Activated CD4-positive, CD25-positive, alpha-beta regulatory T cell (primary cell): ENCODE measurements at places on chromosomes 1 and 21.
A peak's percentile ranks its signal among the peaks of the same experiment; 100 is the strongest.

DNA sequence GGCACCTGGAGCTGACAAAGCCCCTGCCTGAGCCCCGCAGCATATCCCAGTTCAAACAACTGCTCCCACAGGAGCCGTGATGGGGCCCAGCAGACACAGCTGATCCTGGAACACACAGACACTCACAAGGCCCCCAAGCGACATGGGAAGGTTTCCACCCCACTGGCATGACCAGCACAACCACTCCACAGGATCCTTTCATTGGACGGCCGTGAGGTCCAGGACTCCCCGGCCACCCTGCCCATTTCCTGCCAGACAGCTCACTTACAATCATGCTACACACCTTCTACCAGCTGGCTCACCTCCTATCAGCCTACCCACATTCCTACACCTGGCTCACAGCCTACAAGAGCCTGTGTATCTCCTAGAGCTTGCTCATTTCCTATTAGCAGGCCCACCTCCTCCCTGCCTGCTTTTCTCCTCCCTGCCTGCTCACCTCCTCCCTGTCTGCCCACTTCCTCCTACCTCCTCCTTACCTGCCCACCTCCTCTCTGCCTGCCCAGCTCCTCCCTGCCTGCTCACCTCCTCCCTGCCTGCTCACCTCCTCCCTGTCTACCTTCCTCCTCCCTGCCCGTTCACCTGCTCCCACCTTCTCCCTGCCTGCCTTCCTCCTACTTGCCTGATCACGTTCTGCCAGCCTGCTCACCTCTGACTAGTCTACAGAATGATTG is 73.9 kb downstream of the MATN1 start:
- DNase-seq, result no peak

GRCh38 chr21:45410151-45410864 is 5.3 kb downstream of the COL18A1 start:
- DNase-seq, result no peak

DNA sequence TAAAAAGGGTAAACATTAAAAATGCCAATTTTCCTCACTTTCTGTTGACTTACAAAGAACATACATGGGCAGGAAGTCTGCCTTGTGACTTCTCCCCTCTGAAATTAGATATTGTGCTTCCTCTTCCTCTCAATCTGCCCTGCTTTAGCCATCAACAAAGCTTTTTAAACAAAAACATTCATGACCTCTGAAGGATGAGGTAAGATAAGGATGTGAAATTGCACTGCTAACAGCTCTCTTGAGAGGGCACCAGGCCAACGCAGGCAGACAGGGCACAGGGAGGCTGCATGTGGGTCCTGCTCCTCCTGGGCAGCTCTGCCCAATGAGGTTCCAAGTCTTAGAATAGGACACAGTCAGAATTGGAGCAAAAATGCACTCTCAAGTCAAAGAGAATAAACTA is 62.1 kb downstream of the DEGS1 start:
- no peak for DNase-seq

- DNase-seq, result peak; percentile 24
Measured at GRCh38 chr1:206921772-206922265, at the start of gene FCMR. FCMR (minus strand) TSS chr1:206921941; CDS start chr1:206921854, 87 bp downstream.

DNA sequence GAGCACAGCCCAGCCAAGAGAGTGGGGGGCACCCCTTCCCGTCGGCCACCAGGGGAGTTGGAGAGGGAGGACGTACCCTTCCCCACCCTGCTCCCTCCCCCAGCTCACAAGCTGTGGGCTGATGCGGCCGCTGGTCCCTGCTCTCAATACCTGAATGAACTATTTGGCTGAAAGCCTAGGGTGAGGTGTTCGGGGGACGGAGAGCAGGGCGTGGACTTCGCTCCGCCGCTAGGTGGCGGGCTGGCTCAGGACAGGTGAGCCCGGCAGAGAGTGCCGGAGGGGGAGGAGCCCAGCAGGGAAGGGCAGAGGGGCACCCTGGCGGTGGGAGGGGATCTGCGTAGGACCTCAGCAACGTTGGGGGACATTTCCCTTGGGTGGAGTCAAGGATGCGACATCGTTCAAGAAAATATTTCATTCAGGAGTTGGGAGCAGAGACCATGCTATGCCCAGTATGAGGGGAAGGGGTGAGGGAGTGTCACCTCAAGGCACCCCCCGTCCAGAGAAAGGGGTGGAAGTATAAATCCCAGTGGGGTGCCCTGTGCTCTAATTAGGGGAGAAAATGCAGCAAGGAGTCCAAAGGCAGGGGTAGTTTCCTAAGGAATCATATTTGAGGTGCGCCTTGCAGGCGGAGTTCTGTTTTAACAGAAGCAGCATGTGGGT is 12.0 kb upstream of the RHBG start:
- DNase-seq, result peak; percentile 51

GRCh38 chr1:52343979-52344378 is 22.0 kb downstream of the CC2D1B start:
- DNase-seq, result no peak

DNA sequence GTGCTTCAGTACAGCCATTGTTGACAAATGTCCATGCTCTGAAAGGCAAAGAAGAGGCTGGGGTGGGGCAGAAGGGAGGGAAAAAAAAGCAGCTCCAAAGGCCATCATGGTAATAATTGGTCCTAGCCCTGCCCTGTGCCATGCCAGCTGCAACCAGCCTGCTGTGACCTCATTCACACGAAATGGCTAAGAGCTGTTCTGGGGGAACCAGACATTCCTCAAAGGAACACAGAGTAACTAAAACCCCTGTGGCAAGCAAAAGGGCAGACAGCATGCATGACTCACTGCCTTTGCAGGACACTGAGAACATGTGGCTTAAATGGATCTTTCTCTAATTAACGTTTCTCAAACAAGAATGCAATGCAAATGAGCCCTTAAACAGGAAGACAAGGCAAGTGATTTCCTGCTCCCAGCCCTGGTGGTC is 42.3 kb downstream of the STYXL2 start:
- no peak for DNase-seq

DNA sequence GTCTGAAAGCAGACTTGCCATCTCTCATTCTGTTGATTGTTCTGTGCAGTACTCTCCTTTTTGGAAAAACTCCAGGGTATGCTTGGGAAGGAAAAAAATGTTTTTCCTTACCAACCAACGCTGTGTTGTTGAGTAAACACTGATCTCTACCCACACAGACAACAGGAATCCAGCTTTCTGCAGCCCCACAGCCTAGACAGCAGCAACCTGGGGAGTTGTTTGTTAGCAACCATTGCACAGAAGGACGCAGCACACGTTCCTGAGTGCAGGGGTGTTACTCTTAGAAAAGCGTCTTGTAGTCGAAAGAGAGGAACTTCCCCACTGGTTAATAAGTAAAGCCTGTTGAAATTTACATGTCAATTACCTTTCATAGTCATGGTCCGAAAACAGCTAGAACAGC is 56.6 kb downstream of the SMYD2 start:
- no peak for DNase-seq

DNA sequence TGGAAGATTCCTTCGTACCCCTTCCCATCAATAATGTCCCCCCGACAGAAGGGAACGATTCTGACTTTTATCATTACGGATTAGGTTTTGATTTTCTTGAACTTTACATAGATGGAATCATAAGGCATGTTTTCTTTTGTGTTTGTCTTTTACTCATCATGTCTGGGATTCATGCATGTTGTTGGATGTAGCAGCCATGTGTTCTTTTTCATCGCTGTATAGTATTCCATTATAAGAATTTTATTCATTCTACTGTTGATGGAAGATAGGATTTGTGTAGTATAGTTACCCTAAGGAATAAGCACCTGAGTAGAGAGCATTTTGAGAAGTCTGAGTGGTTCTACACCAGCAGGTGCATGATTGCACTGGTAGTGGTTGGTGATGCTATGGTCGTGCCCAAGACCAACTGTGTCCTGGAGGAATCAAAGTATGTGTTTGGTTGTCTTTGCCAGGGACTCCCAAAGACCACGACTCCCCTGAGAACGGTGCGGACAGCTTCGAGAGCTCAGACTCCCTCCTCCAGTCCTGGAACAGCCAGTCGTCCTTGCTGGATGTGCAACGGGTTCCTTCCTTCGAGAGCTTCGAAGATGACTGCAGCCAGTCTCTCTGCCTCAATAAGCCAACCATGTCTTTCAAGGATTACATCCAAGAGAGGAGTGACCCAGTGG is 13.5 kb downstream of the ETS2 start:
- no peak for DNase-seq

GRCh38 chr1:34263406-34263805 is 86.7 kb downstream of the C1orf94 start:
- no peak for DNase-seq

- no peak for DNase-seq
Measured at GRCh38 chr1:119600561-119600960, 47.5 kb downstream of the ZNF697 start.

DNA sequence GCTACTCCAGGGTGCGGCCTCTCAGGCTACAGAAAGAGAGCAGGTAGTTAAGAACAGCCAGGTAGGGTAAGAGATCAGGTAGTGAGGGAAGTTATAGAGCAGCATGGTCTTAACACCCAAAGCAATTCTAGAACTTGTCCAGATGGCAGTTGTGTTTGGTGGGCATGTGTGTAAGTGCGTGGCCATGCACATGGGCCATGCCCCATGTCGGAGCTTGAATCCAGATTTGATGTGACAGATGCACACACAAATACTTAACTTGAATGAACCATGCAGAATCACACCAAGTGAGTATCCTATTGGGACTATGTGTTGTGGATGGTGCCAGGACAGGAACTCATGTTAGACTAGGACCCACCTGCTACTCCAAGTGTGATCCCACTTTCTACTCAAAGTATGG is 145.7 kb upstream of the HMGB4 start:
- DNase-seq, result no peak

DNA sequence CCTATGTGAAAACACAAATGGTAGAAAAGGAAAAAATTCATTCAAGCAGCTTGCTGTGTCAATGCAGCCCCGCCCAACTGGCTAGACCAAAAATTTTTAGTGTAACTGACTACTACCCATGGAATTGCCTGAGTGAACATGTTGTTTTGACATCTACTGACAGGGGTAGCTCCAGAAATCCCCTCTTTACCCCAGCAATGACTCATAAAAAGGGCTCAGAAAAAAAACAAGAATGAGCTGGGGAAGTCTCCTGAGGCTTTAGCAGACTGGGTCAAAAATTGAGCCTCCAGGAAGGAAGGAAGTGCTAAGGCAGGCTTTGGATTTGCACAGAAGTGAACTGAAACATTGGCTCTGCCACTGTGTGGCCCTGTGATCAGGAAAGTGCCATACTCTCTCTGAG is 24.4 kb upstream of the FGGY start:
- DNase-seq, result no peak

DNA sequence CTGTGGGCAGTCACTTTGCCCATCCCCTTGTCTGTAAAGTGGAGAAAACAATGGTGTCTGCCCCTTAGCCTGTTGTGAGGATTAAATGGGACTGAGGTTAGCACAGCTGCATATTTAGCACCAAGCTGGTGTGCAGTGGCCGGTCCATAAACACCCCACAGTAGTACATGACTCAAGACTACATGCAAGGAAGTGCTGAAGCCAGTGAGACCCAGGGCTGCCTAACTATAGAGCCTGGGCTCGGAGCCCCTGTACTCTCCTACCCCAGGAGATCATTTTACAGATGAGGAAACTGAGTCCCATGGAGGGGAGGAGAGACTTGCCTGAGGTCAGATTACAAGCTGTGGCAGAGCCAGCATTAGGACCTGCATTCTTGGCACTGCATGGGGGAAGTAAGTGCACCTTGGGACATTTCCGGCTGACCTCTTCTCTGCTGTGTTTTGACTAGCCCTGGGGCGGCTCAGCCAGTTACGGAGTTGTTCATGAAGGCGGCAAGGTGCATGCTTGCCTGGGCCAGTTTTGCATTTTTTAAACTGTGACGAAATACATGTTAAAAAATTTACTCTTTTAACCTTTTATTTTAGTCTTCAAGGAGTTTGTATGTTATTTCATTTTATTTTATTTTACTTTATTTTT is 3.2 kb downstream of the SERINC2 start:
- DNase-seq, result no peak

DNA sequence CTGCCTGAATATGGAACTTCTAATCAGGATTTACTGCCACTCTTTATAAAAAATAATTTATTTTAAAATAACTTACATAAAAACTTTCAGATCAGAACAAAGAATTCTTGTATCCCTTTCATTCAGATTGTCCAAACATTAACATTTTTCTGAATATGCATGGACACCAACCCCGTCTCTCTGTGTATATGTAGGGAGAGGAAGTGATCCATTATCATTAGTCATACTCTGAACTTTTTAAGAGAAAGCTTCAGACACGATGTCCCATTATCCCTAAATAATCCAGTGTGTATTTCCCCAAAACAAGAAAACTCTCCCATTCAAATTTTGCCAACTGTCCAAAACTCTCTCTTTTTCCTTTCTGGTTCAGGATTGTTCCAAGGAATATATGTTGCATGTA is 122.3 kb upstream of the CXADR start:
- no peak for DNase-seq

- no peak for DNase-seq
Measured at GRCh38 chr1:17676387-17677060, 78.6 kb upstream of the ACTL8 start.

GRCh38 chr1:101291562-101292380 is 55.0 kb downstream of the S1PR1 start:
- DNase-seq, result no peak

GRCh38 chr1:36802018-36802417 is 232.3 kb downstream of the GRIK3 start:
- DNase-seq, result no peak

GRCh38 chr1:108646265-108646647 is 14.6 kb downstream of the HENMT1 start:
- no peak for DNase-seq

GRCh38 chr1:28836421-28836956 is 24.5 kb downstream of the OPRD1 start:
- DNase-seq, result no peak

- DNase-seq, result no peak
Measured at GRCh38 chr1:114509596-114510273, 1.3 kb downstream of the TRIM33 start.

- DNase-seq, result no peak
Measured at GRCh38 chr1:208243527-208243966, 637 bp downstream of the PLXNA2 start.

DNA sequence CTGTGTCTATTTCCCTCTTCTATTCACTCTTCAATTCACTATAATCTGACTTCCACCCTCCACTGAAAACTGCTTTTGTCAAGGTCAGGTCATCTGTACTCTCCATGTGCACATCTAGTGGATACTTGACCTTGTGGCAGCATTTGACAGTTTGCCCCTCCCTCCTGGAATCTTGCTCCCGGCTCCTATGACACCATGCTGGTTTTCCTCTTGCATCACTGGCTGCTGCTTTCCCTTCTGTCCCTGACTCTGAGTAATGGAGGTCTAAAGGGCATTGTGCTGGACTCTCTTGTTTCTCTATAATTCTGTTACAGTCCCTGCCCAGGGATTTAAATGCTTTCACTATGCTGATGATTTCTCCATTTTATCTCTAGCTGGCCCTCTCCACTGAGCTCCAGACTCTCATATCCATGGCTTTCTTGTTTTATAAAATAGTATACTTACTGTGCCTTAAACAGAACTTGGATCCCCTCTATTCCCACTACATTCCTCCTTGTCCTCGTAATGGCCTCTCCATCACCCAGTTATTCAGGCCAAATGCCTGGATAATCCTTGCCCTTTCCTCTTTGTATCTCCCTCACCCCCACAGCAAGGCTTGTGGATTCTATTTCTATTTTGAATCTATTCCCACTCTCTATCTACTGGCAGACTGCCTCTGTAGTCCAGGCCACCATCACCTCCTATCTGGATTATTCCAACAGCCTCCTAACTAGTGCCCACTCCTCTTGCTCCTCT is 36.8 kb upstream of the PODN start:
- no peak for DNase-seq
